ENCODE measurements at places on chromosomes 4 and X. TPM values are rescaled to one million over a fixed set of nuclear protein-coding genes. Genes with fewer than 3 reads are reported as not detected.
A peak's percentile ranks its signal among the peaks of the same experiment; 100 is the strongest.

GRCh38 chrX:115642895-115643530 lies 82.0 kb downstream of the PLS3 start:
- no peak overlapping the region for H3K4me3 ChIP-seq
- no peaks in the 10 kb centered on the region for H3K36me3 ChIP-seq
- H3K27ac ChIP-seq, result 0 out of 2 replicates have a peak overlapping the region, but pooled peaks have one; percentile 55
- DNase-seq, result peak; percentile 34
- H3K4me1 ChIP-seq, result peaks cover 6% of the 10 kb centered on the region

DNA sequence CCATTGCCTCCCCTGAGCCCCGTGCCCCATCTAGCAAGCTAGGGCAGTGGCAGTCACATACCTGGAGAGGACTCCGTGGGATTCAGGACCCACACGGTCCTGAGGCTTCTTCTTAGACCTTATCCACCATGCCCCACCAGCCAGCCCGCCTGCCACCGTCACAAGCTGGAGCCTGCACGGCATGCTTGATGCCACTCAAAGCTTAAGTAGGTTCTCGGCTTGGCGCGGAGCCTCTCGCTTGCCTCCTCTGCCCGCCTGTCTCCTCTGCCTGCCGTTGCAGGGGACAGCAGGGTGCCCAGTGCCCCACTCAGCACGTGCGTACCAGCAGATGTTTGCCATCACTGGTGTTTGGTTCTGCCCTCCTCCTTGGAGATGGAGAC lies 14.1 kb downstream of the PSAPL1 start:
- H3K27ac ChIP-seq, result no peak overlapping the region
- no peaks in the 10 kb centered on the region for H3K36me3 ChIP-seq
- DNase-seq, result no peak
- H3K27me3 ChIP-seq, result peaks cover 11% of the 10 kb centered on the region
- H3K4me3 ChIP-seq, result no peak overlapping the region

DNA sequence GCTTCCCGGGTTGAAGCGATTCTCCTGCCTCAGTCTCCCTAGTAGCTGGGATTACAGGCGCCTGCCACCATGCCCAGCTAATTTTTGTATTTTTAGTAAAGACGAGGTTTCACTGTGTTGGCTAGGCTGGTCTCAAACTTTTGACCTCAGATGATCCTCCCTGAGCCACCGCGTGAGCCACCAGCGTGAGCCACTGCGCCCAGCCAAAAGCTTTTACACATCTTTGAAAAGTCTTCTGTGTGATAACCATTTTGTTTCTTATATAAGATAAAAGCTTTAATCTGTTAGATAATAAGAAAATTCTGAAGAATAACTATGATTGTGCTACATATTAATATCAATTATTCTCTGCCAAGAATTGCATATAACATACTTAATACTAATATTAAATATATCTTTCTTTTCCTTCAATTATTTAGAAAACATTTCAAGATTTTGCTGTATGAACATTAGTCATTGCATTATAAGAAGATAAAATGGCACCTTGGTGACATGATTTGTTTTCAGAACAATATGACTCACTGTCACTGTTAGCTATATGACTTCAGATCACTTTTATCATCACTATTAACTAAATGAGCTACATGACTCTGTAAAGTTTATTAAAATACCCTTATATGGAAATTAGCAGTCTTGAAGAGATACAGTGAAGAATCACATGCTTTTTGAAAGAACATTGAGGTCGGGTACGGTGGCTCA lies 33.4 kb downstream of the RUFY3 start:
- H3K4me3 ChIP-seq, result no peak overlapping the region
- no peaks in the 10 kb centered on the region for H3K4me1 ChIP-seq
- no peak for DNase-seq
- no peaks in the 10 kb centered on the region for H3K36me3 ChIP-seq
- H3K27ac ChIP-seq, result no peak overlapping the region
- no peaks in the 10 kb centered on the region for H3K27me3 ChIP-seq

- H3K27me3 ChIP-seq, result no peaks in the 10 kb centered on the region
- no peak overlapping the region for H3K27ac ChIP-seq
- H3K4me1 ChIP-seq, result no peaks in the 10 kb centered on the region
- no peak for DNase-seq
Observed at GRCh38 chrX:129790146-129790545, 10.4 kb downstream of the SASH3 start.

DNA sequence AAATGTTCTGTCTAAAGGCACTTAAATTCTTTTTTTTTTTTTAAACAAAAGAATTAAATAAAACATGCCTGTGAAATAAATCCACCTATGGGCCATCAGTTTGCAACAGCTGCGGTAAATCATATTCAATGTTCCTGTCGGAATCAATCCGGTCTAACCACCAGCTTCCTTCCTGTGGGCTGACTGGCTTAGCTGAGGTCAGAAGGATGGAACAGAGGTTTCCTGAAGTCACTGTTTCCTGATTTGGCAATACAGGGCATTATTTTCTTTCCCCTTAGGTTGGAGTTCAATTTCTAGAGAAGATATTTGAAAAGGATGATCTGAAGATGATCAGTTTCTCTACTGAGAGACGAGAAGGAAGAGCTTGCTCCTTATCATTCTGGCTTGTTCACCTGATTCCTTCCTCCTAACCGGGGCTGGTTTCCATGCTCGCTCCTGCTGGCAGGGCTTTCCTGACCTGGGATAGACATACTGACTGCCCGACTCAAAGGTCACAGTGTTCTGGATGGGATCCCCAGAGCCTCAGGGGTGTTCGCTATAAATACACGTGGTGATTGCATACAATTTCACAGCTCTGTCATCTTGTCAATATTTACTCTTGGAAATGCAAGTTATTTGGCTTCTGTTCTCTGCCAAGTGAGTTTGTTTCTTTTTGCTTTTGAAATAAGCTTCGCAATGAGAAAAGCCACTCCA lies 21.7 kb downstream of the PDLIM3 start:
- no peak overlapping the region for H3K4me3 ChIP-seq
- H3K27ac ChIP-seq, result no peak overlapping the region
- no peaks in the 10 kb centered on the region for H3K36me3 ChIP-seq
- no peak for DNase-seq
- no peaks in the 10 kb centered on the region for H3K27me3 ChIP-seq
- H3K4me1 ChIP-seq, result no peaks in the 10 kb centered on the region

GRCh38 chr4:54780149-54780495 lies 122.4 kb downstream of the KIT start:
- no peak overlapping the region for H3K4me3 ChIP-seq
- no peaks in the 10 kb centered on the region for H3K27me3 ChIP-seq
- no peak for DNase-seq

DNA sequence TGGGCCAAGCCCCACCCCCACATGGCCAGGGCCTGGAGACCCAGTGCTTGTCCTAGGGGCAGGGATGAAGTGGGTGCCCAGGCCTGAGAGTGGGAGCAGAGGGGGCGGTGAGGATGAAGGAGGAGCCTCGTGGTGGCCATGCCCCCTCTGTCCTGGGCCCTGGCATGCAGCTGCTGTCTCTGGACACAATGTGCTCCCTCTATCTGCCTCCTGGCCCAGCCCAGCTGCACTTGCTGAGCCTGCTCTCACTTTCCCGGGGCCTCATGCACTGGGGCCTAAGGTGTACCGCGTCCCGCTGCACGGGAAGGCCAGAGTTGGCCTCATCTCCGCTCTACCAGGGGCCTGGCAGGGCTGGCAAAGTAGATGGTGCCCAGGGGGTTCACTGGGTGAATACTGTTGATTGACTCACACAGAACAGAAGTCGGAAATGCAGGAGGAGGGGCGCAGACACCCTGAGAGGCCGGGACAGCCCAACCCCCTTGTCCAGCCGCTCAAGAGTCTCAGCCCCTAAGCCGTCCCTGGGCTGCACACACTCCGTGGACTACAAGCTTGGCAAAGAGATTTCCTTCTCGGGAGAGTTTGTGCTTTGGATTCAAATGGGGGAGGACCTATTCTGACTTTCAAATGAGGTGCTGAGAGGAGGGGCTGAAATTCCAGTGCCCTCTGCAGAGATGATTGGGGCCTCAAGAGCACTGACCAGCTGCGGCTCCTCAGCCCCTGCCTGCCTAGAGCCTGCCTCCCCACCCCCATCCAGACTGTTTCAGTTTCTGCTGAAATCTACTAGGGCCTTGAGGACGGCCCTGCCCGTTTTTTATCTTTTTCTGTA lies 112.4 kb downstream of the PSAPL1 start:
- no peak overlapping the region for H3K4me3 ChIP-seq
- H3K27me3 ChIP-seq, result no peaks in the 10 kb centered on the region
- no peaks in the 10 kb centered on the region for H3K36me3 ChIP-seq
- H3K27ac ChIP-seq, result no peak overlapping the region

DNA sequence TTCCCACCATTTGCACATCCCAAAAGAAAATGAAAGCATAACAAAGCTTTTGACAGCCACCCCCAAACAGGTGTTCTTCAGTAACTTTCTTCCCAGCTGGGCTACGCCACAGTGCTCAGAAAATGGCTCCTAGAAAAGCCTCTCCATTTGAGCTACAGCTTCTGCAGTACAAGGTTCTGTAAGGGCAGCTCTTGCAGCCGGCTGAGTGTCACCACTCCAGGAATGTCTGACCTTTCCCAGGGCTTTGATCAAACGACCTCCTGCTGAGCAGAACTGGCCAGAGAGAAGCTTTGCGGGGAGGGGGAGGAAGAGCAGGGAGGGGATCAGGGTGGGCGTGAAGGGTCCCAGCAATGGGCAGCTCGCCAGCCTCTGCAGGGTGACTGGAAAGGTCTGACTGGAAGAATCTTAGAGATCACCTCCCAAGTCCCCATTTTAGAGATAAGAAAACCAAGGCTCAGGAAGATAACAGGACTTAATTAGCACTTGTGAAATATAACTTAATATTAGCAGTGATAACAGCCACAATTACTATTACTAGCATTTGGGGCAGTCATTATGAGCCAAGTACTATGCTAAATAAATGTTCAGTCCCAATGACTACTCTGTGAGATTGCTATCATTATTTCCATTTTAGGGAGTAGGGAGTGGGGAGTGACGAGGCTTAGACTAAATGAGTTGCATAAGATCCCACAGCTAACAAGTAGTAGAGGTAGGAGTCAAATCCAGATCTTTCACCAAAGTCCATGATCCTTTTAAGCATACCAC lies 51.1 kb downstream of the LEF1 start:
- H3K36me3 ChIP-seq, result no peaks in the 10 kb centered on the region
- peak; percentile 87 for DNase-seq

DNA sequence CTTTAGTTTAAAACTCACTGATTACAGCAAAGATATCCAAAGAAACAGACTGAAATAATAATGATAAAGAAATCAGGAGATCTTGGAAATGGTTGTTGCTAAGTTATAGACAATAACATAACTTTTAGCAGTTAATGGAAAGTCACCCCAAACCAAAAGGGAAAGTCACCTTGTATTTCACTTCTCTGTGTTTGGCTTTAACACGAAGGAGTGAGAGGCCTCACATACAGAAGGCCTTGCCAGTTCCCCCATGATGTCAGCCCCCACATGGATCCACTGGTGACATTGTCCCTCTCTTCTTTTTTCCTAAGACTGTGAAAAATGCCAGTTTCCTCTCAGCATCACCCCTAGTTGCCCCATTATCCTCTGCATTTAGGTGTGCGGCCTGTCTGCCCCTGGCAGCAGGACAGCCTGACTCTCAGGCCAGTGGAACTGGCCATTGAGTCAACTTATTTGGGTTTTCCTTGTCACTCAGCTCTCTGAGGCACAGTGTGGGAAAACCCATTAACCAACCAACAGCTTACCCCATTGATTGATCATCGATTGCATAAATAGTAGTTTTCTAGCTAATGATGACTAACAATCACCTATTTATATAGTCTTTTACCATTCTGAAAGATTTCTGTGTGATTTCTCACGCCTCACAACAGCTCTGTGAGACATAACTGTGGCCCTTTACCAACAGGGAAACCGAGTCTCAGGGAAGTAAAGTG lies 308.1 kb downstream of the PTTG2 start:
- H3K27me3 ChIP-seq, result no peaks in the 10 kb centered on the region
- DNase-seq, result no peak
- no peak overlapping the region for H3K27ac ChIP-seq
- no peak overlapping the region for H3K4me3 ChIP-seq
- no peaks in the 10 kb centered on the region for H3K36me3 ChIP-seq

DNA sequence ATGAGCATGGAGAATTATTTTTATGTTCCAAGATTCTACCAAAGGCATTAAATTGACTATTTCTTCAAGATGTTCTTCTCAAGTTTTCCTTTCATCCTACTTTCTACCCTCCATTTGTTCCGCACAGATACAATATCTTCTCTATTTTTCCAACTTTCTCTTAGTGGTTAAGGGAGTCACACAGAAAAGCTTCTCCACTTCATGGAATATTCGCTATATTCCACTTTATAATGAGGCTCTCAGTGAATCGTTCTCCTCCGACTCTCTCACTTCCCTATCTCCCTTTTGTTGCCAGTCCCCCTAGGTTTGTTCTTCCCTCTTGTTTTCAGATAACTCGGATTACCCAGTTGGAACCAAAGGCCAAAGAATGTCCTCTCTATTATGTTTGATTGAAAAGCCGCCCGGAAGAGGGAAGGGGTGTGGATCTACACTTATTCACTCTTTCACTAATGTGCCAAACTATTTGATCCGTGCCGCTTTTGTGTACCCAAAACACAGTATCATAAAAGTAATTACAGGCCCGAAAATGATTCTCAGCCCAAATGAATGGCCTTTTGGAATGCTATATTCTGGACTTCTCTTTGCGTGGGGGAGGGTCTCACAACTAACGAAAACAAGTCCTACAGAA lies 1.2 kb downstream of the SH3D19 start:
- peak overlapping the region; percentile 27 for H3K27ac ChIP-seq
- peak; percentile 73 for DNase-seq
- peak overlapping the region; percentile 77 for H3K4me3 ChIP-seq
- H3K27me3 ChIP-seq, result no peaks in the 10 kb centered on the region
- H3K36me3 ChIP-seq, result no peaks in the 10 kb centered on the region
- peaks cover 26% of the 10 kb centered on the region for H3K4me1 ChIP-seq

Gene S100G
- not detected for total RNA-seq

Gene FOXR2
- not detected for total RNA-seq

Gene NUP62CL
- 11.2 TPM for total RNA-seq

Gene FAM199X
- total RNA-seq, result 18.7 TPM

All from GM23338 (cell line).